ENCODE measurements at places on chromosomes 6 and 20.

DNA sequence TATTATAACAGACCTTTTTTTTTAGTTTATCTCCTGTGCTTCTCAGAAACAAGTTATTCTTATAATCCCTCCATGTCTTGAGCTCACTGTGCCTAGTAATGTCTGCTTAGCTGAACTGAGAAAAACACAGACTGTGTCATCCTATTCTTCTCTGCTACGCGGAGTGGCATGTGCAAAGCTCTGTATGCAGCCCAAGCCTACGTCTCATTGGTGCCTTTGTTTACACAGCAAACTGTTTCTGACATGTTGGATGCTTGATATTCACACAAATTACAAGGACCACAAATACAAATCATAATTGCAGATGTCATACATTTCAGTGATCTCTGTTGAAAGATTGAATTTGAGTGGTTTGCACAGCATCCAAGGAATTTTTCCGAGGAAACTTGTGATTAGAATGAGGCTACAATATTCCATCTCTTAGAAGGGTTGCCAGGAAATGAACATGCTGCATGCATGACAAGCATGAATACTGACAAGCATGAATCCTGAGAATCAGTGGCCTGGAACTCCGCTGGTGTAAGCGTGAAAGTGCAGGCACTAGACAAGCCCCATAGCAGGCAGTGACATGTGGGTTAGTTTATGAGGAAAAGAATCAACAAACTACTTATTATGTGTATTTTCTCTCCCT is 128.4 kb upstream of the SGK1 start:
- DNase-seq = peak; percentile 71

DNA sequence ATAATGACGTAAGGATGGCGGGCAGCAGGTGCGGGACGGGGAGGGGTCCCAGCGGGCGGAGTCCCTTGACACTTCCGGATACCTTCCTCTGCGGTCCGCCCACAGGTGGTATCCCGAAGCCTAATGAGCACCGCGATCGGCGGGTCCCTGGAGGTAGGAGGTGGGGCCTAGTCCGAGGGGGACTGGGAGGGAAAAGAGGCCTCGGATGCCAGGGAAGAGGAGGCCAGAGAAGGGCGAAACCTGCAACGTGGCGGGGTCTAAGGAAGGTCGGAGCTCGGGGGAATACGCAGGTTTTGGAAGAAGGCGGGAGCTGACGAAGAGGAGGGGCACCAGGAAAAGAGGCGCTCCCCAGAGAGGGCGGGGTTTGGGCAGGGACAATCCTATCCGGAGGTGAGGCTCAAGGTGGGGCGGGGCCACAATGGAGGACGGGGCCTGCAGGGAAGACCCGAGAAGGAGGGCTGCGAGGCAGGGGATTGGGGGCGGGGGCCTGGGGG is 3.7 kb downstream of the PRSS16 start:
- DNase-seq = peak; percentile 97

DNA sequence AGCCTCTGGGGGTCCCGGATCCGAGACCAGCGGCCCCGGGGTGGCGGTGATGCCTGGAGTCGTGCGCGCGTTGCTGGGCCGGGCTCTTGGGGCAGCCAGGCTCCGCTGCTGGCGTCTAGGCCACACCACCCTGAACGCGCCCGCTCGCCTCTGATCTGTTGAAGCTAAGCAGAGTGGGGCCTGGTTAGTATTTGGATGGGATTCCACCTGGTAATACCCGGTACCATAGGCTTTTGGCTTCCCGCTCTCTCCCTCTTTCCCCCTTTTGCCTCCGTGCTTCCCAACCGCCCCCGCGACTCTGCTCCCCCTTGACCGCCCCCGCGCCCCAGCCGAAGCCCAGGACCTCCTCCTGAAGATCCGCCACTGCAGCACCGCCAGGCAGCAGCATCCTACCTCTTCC is 1383.5 kb upstream of the DEFB115 start:
- no peak for DNase-seq

DNA sequence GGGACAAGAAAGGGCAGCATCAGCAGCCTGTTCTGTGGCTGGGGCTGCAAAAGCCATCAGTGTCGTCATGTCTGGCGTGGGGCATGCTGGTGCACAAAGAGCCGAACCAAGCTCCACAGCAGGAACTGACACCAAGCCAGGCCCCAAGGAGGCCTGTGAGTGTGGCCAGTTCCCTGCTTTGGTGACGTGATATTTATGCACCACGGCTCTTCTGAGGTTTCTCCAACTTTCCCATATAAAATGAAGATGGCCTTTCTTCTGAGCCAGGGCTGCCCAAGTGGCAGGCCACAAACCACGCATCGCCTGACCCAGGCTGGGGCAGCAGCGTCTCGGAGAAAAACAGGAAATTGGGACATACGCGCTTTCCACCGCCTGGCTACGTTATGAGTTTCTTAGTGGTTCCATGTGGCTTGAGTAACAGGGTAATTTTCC is 109.9 kb downstream of the RIN2 start:
- DNase-seq = no peak

GRCh38 chr6:112227411-112227810 is 27.0 kb downstream of the LAMA4 start:
- no peak for DNase-seq

GRCh38 chr20:51959066-51959542 is 156.8 kb upstream of the SALL4 start:
- DNase-seq = no peak

DNA sequence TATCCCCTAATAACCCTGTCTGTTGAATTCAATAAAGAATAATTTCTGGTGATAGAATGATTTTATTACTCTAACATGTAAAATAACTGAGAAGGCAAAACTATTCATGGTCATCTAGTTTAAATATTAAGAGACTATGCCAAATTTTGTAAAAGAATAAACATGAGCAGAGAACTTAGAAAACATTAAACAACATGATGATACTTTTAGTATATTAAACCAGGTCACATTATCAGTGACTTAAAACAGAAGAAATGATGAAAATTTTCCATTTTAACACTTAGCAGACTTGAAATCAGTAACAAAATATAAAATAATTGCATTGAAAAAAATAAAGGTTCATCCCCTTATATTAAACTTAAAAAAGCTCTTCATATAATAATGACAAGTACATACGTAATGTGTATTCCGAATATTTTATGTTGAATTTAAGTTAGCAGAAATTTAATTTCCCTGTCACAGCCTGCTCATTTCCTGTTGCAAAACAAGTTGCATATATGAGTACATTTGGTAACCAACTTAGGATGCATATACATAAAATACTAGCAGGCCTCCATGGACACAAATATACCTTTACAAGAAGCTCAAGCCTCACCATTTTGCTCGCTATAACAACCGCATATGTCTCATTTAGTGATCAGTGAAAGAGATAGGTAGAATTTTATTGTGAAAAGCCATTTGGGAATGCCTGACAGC is 40.6 kb downstream of the DTNBP1 start:
- no peak for DNase-seq

DNA sequence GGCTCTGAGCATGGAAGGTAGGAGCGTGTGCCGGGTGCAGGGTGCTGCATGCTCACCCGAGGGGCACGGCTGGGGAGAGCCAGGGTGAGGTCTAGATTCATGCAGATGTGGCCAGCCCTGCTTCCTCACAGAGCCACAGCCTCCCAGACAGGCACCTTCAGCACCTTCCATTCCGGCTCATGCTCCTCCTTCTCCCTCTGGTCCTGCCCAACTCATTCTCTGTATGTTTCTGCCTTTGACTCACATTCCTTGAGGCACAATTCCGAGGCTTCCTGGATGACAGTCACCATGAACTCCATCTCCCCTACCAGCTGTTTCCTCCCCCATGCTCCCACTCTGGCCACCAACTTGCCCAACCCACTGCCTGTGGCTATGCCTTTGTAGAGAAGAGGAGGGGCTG is 35.4 kb downstream of the DACT2 start:
- DNase-seq = no peak

GRCh38 chr6:6003621-6004366 is 2.9 kb downstream of the NRN1 start:
- no peak for DNase-seq

GRCh38 chr20:40982415-40983145 is 46.0 kb upstream of the TOP1 start:
- DNase-seq = no peak

GRCh38 chr20:35735826-35736470 is 6.1 kb downstream of the RBM39 start:
- no peak for DNase-seq

DNA sequence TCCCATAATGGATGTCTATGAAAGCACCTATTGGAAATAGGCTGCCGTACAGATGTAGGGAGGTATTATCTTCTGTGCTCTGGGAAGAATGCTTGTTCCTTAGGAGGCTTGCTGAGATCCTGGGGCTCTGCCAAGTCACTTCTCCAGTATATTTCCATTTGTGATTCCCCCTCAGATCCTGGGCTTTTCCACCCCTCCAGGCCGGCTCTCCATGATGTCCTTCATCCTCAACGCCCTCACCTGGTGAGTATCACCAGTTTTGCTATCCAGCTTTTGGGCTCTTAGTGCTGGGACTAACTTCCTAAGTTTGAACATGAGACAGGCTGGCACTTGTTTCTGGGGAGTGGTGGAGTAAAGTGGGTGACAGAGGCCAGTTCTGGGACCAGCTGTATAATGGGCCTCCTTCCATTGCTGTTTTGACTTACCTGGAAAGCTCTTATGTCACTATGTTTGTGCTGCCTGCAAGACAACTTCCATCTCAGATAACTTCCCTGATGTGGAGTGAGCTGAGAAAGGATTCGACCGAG is 2.6 kb downstream of the SYS1 start:
- no peak for DNase-seq

- DNase-seq = peak; percentile 39
Measured at GRCh38 chr20:12966468-12967085, 42.2 kb upstream of the SPTLC3 start.

DNA sequence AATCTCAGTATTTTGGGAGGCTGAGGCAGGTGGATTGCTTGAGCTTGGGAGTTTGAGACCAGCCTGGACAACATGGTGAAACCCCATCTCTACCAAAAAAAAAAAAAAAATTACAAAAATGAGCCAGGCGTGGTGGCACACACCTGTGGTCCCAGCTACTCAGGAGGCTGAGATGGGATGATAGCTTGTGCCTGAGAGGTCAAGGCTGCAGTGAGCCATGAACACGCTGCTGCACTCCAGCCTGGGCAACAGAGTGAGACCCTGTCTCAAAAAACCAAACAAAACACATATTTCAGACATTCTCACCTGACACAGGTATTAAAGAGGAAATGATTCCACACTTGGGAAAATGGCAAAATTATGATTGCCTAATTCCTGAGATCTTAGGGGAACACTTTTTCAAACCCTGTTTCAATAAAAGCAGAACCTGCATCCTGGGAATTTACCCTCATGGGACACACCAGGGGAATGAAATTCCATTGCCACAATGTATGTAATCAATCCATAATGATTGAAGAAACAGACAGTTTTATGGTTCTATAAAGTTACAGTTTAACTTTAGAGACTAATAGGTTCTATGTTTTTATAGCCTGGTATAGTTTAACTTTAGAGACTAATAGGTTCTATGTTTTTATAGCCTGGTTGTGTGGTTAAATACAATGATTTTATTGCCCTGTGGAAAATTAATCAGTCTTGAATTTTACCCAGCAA is 29.6 kb upstream of the DNAAF9 start:
- DNase-seq = no peak

GRCh38 chr6:152651986-152652385 is 14.8 kb upstream of the SYNE1 start:
- DNase-seq = no peak

DNA sequence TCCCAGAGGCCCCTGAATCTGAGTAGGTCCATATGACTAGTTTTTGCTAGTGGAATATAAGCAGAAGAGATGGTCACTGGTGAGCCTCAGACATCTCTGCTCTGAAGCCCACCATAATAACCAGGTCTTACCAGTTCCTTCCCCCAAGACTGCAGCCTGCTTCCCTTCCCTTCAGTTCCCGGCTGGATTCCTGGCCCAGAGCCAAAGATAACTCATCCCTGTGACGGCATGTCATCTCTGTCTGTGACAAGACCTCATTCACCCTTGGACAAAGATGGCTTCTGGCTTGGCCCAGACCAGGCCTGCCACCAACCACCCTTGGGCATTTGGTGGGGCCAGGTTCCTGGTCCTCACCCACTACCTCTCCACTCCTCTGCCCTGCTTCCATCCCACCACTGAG is 145.5 kb upstream of the TOP1 start:
- DNase-seq = peak; percentile 12

DNA sequence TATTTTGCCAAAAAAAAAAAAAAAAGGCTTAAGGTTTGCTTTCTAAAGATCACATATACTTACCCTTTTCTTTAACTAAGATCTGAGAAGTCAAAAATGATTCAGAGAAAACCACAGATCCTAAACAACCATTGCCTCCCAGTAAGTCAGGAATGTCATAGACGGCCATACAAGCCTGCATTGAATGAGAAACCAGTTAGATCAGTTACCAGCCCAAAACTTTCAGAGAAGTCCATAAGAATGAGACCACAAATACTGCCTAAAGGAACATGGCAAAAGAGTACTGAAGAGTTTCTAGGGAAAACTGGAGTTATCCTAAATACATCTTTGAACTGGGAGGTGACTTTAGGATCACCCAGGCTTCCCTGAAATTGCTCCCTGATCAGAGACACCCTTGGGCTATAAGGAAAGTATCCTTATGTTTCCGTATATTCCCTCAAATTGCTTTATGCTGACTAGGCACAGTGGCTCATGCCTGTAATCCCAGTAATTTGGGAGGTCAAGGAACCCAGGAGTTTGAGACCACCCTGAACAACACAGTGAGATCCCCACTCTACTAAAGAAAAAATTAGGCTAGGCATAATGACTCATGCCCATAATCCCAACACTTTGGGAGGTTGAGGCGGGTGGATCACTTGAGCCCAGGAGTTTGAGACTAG is 79.4 kb upstream of the SLC4A11 start:
- DNase-seq = no peak

GRCh38 chr6:165599121-165599520 is 63.9 kb downstream of the PDE10A start:
- DNase-seq = no peak

DNA sequence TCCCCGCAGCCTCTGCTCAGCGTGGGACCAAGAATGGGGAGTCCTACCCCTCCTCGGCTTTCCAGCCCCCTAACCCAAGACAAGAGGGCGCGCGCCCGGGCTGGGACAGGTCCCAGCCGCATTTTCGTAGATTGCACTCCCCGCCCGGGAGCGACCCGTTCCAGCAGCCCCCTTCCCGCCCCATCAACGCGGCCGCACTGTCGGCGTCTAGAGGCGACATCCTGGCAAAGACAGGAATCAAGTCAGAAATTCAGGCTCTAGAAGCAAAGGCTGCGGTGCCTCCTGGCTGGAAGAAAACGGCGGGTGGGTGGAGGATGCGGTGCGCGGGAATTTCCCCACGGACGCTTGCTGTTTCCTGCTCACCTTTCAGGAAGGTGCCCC is 957 bp downstream of the PROKR2 start:
- no peak for DNase-seq

GRCh38 chr20:21027569-21027968 is 78.6 kb downstream of the LINC00237 start:
- peak; percentile 11 for DNase-seq

- no peak for DNase-seq
Measured at GRCh38 chr20:51788822-51789221, 13.5 kb downstream of the SALL4 start.

DNA sequence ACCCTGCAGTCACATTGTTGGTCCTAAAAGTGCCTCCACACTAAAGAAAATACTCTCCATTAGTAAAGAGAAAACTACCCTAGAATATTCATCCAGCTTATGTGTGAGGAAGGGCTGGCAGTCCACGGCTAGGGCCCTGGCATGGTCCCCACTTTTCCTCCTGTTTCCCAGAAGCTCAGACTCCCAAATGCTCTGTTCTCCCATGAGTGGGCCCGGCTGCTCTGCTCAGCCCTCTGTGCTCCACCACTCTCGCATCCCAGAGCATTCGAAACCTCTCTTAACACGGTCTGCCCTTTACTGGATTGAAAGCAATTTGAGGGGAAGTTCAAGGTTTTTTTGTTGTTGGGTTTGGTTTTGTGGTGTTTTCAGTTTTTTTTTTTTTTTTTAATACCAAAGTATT is 61.8 kb downstream of the APCDD1L start:
- DNase-seq = no peak
